ENCODE measurements at places on chromosomes 2 and 18.

- DNase-seq: no peak
These were observed 50.7 kb upstream of the APCDD1 start for GRCh38 chr18:10403708-10404107.

GRCh38 chr2:134736167-134736880, 17.5 kb upstream of the TMEM163 start:
- DNase-seq: no peak

- DNase-seq: no peak
These were observed 6.1 kb upstream of the CYRIA start for GRCh38 chr2:16671760-16672159.

GRCh38 chr2:190664240-190664639, 15.4 kb downstream of the NAB1 start:
- no peak for DNase-seq

DNA sequence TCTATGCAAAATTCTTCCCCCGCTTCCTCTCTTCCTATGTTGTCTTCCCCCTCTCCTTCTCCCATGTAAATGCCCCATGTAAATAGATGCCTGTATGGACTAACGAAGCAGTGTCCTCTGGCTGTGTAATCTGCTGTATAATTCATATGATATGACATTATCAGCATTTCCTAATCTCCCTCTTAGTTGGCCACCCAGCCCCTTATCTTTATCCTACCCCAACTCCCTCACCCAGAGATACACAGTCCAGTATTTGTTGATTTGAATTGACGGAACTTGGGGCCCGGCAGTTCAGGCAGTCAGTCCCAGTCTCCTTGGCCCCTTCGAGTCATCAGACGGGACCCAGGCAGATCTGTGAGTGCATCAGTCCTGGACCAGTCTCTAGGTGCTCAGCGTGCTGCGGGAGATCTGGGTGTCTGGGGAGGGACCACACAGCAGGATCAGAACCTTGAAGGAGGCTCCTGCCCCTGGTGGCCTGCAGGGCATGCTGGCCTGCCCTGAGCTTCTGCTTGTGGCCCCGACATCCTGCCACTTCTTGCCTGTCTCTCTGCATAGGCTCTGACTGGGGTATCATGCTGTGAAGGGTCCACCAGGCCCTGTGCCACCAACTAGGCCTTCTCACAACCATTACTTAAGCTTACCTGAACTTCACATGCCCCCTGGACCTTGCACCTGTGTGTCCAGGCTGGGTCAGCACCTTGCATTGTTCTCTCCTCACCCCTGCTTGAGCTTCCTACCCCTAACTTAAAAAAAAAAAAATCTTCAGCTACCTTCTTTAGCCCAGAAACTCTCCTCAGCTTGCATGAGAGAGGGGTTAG, 88.1 kb upstream of the ATL2 start:
- DNase-seq: no peak

DNA sequence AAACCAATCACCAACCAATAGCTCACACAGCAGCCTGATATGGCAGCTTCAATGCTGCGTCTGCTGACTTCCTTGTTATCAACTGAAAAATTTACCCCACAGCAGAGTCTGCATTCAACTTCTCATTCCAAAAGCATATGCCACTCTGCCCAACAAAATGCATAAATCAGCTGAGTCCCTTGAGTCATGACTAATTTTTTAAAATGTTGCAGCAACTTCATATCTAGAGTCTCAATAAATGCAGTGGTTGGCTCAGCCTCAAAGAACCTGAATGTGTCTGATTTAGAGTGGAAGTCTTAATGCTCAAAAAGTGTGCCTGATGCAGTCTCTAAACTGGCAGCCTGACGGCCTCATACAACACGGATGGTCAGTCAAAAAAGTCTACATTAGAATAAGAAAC, 46.5 kb downstream of the FARSB start:
- DNase-seq: no peak

DNA sequence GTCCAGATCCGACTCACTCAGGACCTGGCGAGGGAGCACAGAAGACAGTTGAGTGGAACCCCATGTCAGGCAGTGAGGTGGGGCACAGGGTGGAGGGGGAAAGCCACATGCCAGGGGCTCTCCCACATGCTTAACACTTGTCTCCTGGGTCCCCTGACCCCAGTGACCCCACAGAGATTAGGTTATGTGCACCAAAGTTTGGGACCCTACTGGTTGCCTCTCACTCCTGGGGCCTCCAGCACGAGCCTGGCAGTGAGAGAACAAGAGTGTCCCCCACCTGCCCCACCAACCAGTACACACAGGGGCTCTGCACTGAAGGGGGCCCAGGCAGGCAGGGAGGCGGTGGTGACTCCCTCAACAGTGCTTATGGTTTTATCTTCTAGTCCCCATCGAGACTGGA, 58.3 kb downstream of the CIB4 start:
- DNase-seq: no peak

- DNase-seq: no peak
These were observed 12.4 kb downstream of the DYM start for GRCh38 chr18:49447810-49448745.

GRCh38 chr2:39772812-39773152, 6.3 kb downstream of the THUMPD2 start:
- no peak for DNase-seq

DNA sequence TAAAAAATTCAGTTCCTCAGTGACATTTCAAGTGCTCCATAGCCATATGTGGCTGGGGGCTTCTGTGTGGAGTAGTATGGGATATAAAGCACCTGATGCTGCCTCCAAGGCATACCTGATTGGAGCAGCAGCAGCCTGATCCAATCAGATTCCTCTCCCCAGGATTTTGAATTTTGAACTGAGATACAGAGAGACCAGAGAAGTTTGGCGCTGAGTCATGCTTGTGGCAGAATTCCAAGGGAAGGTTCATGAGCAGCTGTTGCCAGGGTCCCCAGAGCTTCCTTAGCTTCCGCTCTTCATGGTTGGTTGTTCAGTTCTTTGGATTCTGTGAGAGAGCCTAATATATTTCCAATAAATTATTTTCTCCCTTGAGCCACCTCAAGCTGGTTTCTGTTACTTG, 29.0 kb upstream of the CFAP36 start:
- no peak for DNase-seq

- no peak for DNase-seq
These were observed 372.6 kb downstream of the RPRM start for GRCh38 chr2:153105829-153106578.

DNA sequence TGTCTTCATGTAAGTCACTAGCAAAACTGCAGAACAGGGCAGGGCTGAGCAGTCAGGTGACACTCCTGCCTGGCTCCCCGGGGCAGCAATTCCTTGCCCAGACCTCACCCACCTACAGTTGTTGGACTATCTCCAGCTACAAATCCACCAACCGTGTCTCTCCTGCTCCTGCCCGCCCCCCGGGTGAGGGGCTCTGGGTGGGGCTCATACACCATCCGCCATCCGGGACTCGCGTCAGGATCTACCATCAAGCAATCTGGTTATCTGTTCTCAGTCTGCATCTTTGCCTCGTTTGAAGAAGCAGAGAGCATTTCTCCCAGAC, 13.5 kb upstream of the GLI2 start:
- DNase-seq: no peak

- no peak for DNase-seq
These were observed 3.2 kb downstream of the TRAK2 start for GRCh38 chr2:201448061-201448460.

DNA sequence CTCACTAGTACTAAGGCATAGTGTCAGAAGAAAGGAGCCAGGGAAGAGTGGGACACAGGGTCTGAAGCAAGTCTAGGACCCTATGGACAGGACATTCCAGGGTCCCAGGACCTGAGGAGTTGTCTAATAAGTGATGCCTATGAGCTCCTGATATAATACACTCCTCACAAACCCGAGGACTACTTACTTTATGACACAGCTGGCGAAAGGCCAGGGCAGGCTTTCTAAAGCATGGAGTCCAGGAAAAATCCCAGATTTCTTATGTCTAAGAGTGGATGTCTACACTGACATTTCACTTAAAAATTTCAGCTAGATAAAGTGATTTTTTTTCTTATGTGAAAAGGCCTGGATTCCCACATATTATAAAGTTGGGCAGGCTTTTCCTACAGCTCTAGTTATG, 502.2 kb upstream of the SETBP1 start:
- no peak for DNase-seq

GRCh38 chr2:218622606-218623365, 15.1 kb downstream of the PLCD4 start:
- DNase-seq: no peak

GRCh38 chr2:41510108-41510507, 537.7 kb upstream of the PKDCC start:
- DNase-seq: no peak

- no peak for DNase-seq
These were observed 23.9 kb downstream of the DOK1 start for GRCh38 chr2:74578408-74578807.

DNA sequence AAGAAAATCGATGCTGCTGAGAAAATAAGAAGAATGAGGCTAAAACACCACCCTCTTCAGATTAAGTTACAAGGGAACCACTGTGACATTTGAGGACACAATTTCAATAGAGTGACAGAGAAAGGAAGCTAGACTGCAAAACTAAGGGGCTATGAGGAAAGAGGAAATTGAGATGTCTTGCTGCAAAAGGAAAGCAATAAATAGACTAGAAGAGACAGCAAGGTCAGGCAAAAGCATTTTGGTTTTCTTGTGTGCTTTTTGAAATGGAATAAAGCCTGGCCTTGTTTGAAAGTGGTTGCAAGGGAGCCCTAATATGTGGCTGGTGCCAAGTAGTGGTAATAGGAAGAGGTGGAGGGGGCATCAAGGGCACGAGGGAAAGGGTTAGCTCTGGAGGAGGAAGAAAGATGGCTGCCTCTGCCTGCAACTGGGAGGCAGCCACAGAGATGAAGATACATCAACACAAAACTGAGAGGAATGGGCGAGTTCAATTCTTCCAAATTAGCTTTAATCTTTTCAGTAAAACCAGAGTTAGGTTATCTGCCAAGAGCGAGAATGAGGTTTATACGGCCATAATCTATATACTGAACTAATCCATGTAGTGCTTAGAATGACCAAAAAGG, 1.2 kb upstream of the MRO start:
- no peak for DNase-seq

GRCh38 chr2:195368249-195369217, 288.5 kb upstream of the SLC39A10 start:
- no peak for DNase-seq

DNA sequence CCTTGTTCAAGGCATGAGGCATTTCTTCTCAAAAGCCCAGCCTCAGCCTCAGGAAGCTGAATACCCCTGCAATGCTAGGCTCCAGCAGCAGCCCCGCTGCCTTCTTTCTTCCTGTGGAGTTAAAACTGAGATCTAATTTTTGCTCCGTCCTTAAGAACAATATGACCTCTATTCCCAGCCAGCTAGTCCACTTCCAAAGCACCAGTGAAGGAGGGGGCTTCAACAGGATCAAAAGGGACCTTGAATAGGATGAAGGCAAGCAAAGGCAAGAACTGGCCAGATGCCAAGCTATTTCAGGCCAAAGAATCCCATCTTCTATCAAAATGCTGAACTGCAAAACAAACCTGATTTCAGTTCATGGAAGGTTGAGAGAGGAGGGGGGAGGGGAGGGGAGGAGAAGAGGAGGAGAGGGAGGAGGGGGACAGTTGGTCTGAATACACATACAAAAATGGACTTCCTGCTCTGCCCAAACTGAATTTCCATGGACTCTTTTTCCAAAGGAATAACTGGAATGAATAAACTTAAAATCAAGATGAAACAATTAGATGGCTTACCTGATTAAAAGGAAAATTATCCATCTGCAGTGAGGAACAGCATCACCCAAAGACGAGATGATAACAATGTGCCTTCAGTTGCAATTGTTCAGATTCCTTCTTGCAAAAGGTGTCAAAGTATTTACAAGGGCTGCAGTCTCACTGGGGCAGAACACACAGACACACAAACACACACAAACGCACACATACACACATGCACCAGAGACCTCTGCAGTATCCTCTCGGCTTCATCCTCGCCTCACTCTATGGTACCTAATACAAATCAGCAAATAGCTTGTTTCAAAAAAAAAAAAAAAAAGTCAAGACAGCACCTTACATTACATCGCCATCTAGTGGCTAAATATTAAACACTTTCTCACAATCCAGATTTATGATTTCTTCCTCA, at the start of gene SCN1A:
TSS of gene SCN1A (minus strand) at position 804 of the 939 bp plus-strand sequence. CDS start 54,399 bp downstream, outside the sequence.
- no peak for DNase-seq

- DNase-seq: no peak
These were observed 176.3 kb downstream of the SEPTIN10 start for GRCh38 chr2:109437325-109438090.

GRCh38 chr2:8548065-8548618, 133.7 kb upstream of the ID2 start:
- no peak for DNase-seq

GRCh38 chr2:98936353-98937351, 627 bp upstream of the CRACDL start:
- DNase-seq: no peak

GRCh38 chr18:60259052-60259681, 113.4 kb downstream of the MC4R start:
- DNase-seq: no peak

- no peak for DNase-seq
These were observed 24.4 kb downstream of the LBH start for GRCh38 chr2:30255466-30256408.

GRCh38 chr18:26383454-26384270, 157.4 kb downstream of the TAF4B start:
- DNase-seq: no peak

- DNase-seq: no peak
These were observed 57.1 kb upstream of the PAX3 start for GRCh38 chr2:222355860-222356259.
